Chondrocyte (in vitro differentiated cells): ENCODE measurements at places on chromosomes 16 and 17. TPM values are rescaled to one million over a fixed set of nuclear protein-coding genes. Genes with fewer than 3 reads are reported as not detected.

Gene UTS2R
- total RNA-seq: not detected in 3 replicates

Gene GPS1
- 79.8 to 103 TPM (median 82.8 TPM) in 3 replicates for total RNA-seq

- H3K36me3 ChIP-seq: peaks cover 2% of the 10 kb centered on the region
- H3K27me3 ChIP-seq: no peaks in the 10 kb centered on the region
- H3K4me1 ChIP-seq: no peaks in the 10 kb centered on the region
- H3K4me3 ChIP-seq: no peak overlapping the region
Observed at GRCh38 chr16:34802396-34802795, 1343.0 kb downstream of the TP53TG3F start.

Gene SOX8
- 0.10 to 0.15 TPM (median 0.15 TPM) in 3 replicates for total RNA-seq

- H3K4me3 ChIP-seq: no peak overlapping the region
- H3K36me3 ChIP-seq: peaks cover 2% of the 10 kb centered on the region
- H3K27ac ChIP-seq: no peak overlapping the region
- H3K27me3 ChIP-seq: no peaks in the 10 kb centered on the region
Observed at GRCh38 chr17:32226886-32227285, 38.7 kb upstream of the RHBDL3 start.

Gene B4GALNT2
- 0.07 TPM in 1 of 3 replicates, not detected in the others for total RNA-seq

Gene CCL7
- not detected in 3 replicates for total RNA-seq

DNA sequence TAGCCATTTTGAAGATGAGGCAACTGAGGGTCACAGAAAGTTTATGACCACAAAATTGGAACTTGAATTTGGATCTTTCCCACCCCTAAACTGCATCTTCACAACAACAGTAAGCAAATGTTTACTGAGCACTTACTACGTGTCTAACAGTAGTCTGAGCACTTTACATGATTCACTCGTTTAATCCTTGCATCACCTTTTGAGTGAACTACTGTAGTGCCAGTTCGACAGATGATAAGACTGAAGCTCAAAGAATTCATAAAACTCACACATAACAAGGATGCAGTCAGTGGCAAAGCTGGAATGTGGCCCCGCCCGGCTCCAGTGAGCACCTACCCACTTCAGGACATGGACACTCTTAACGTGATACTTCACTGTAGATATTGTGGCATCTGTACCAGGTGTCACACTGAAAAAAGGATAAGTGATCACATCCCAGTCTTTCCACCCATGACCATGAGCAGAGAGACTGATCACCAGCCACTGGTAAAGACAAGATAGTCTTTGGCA is 36.0 kb upstream of the HLF start:
- no peaks in the 10 kb centered on the region for H3K4me1 ChIP-seq
- DNase-seq: no peak
- H3K27ac ChIP-seq: no peak overlapping the region
- H3K36me3 ChIP-seq: no peaks in the 10 kb centered on the region
- peaks cover 25% of the 10 kb centered on the region for H3K27me3 ChIP-seq

- peaks cover 8% of the 10 kb centered on the region for H3K4me1 ChIP-seq
- H3K4me3 ChIP-seq: no peak overlapping the region
- H3K36me3 ChIP-seq: no peaks in the 10 kb centered on the region
- no peaks in the 10 kb centered on the region for H3K27me3 ChIP-seq
Observed at GRCh38 chr16:9061358-9061813, 30.1 kb upstream of the HAPSTR1 start.

- no peaks in the 10 kb centered on the region for H3K4me1 ChIP-seq
- no peak for DNase-seq
- peaks cover 7% of the 10 kb centered on the region for H3K27me3 ChIP-seq
- no peaks in the 10 kb centered on the region for H3K36me3 ChIP-seq
Observed at GRCh38 chr17:57051886-57052361, 33.1 kb upstream of the AKAP1 start.

GRCh38 chr17:66578781-66579489 is 256.0 kb upstream of the CACNG5 start:
- no peak overlapping the region for H3K4me3 ChIP-seq
- DNase-seq: no peak
- H3K27me3 ChIP-seq: no peaks in the 10 kb centered on the region
- H3K36me3 ChIP-seq: no peaks in the 10 kb centered on the region
- H3K27ac ChIP-seq: peak overlapping the region; percentile 99

GRCh38 chr17:4605826-4606225 is 21.5 kb downstream of the SMTNL2 start:
- no peaks in the 10 kb centered on the region for H3K36me3 ChIP-seq
- H3K27me3 ChIP-seq: peaks cover 3% of the 10 kb centered on the region
- peak overlapping the region; percentile 85 for H3K27ac ChIP-seq
- no peak overlapping the region for H3K4me3 ChIP-seq

- H3K4me3 ChIP-seq: no peak overlapping the region
- no peak overlapping the region for H3K27ac ChIP-seq
- H3K36me3 ChIP-seq: no peaks in the 10 kb centered on the region
- no peak for DNase-seq
- peaks cover 1% of the 10 kb centered on the region for H3K27me3 ChIP-seq
Observed at GRCh38 chr17:56373981-56374833, 219.3 kb upstream of the NOG start.

DNA sequence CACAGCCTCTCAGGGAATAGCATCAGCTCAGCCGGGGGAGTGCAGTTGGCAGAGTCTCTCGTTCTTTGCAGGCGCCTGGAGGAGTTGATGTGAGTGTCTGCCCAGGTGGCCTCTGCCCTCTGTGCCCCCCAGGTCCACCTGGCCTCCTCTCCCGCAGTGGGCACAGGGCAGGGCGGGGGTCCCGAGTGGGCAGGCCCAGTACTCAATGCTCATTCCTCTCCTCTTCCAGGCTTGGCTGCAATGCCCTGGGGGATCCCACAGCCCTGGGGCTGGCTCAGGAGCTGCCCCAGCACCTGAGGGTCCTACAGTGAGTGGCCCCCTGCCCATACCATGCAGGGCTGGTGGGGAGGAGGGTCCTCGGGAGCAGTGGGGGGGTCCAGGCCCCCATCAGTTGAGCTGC is 14.7 kb upstream of the CPNE2 start:
- peaks cover 3% of the 10 kb centered on the region for H3K27me3 ChIP-seq
- no peak for DNase-seq
- peaks cover 4% of the 10 kb centered on the region for H3K4me1 ChIP-seq
- H3K36me3 ChIP-seq: peaks cover 1% of the 10 kb centered on the region

GRCh38 chr17:35616536-35616935 is 29.4 kb downstream of the AP2B1 start:
- no peaks in the 10 kb centered on the region for H3K27me3 ChIP-seq
- H3K4me1 ChIP-seq: peaks cover 7% of the 10 kb centered on the region
- no peak overlapping the region for H3K27ac ChIP-seq
- DNase-seq: no peak
- no peaks in the 10 kb centered on the region for H3K36me3 ChIP-seq
- H3K4me3 ChIP-seq: no peak overlapping the region
